Activated T-cell treated with anti-CD3 and anti-CD28 coated beads for 24 hours (primary cell): ENCODE measurements at places on chromosomes 2 and 18.

GRCh38 chr2:29765721-29766120 is 155.7 kb downstream of the ALK start:
- DNase-seq, result no peak

DNA sequence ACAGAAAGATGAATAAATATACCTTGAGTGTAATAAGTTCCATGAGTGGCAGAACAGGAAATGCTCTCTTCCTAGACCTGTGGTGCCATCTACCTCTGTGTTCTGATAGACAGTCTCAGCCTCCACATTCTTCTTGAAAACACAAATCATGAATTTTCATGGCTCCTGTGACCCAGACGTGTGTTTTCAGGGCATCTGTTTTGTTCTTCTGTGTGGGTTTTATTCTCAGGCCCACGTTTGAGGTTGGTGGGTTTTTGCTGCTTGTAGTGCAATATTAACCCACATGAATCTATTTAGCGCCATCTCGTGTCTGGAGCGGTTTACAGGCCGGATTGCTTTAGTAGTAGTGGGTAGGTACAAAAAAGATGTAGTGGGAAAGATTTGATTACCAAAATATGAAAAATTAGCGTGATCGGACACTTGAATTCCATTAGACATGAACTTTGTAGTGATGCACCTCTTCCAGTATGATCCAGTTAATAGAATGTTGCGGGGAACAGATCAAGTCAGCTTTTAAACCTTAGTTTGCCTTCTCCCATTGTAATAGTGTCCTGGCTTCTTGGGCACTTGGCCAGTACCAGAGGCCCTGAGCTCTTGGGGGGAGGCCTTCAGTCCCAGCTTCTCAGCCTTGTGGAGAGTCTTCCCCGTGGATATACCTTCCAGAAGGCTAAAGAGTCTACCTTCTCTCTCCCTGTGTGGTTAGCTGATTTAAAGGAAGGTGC is 256.5 kb downstream of the TPGS2 start:
- DNase-seq, result no peak

DNA sequence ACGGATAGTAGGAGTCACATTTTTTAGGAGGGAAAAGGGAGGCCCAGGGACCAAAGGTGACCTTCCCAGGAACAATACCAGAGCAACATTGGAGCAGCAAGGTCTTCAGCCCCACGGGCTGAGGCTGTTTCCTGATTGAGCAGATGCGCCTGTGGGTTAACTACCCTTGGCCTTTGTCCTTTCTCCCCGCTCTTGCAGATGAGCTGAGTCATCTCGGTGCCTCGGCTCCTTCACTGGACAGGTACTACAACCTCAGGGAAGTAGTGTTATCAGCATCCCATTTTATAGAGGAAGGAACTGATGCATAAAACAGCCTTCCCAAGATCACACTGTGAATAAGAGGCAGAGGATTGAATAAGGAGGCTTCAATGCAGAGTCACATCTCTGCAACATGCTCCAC is 43.5 kb downstream of the DHRS9 start:
- no peak for DNase-seq

DNA sequence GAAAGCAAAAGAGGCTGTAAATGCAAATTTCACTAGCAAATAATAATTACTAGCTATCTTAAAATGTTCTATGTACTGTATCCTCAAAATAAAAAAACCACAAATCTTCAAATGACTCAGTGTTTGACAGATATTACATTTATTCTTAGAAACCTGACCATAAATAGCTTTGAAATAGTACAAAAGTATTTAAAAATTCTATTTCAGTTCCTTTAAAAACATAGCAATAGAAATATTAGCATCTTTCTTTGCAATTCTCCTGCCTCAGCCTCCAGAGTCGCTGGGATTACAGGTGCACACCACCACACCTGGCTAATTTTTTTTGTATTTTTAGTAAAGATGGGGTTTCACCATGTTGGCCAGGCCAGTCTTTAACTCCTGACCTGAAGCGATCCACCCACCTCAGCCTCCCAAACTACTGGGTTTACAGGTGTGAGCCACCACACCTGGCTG is 50.6 kb downstream of the MSH6 start:
- no peak for DNase-seq

- no peak for DNase-seq
Observed at GRCh38 chr18:53080687-53081086, 740.7 kb downstream of the DCC start.

GRCh38 chr2:151552287-151552686 is 142.6 kb downstream of the RIF1 start:
- no peak for DNase-seq
